ENCODE measurements at places on chromosomes 16 and 17.

- DNase-seq = peak; percentile 76
These were observed 120.6 kb downstream of the IRF8 start for GRCh38 chr16:86019446-86020047.

- DNase-seq = no peak
These were observed 47.9 kb upstream of the RBFOX1 start for GRCh38 chr16:7284780-7285179.

DNA sequence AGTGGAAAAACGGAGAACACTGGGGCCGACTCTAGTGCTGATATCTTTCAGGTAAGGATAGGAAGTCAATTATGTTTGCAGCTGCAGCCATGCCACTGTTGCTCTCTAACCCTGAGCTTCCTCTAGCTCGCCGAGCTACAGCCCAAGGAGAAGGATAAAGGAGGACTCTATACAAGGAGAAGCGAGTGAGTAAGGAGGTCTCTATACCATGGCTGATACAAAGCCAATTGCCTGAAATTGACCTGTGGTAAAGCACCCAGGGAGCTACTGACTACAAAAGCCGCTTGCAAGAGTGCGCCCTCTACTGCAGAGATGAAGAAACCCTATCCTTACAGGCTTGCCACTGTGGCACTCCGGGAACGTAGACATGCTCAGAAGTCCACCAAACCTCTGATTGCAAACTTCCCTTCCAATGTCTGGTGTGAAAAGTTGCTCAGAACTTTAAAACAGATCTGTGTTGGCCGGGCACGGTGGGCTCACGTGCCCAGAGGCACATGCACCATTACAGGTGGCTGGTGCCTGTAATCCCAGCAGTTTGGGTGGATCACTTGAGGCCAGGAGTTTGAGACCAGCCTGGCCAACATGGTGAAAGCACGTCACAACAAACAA is 10.8 kb upstream of the SLC46A1 start:
- peak; percentile 72 for DNase-seq

DNA sequence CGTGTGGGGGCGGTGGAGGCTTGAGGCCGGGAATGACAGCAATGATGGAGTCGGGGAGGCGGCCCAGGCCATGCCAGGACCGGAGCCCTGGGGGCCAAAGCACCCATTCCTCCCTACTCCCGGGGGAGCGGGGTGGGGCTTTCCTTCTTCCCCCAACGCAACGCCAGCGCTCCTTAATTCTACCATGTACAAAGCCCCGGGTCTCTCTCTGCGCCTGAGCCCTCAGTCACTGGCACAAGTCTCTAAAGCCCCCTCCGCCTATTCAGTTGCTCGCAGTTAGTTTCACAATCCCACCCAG is 245 bp upstream of the RNF227 start:
- no peak for DNase-seq

All from H7 (cell line).